Esophagus muscularis mucosa (tissue), 4 donors: ENCODE measurements at places on chromosomes 5 and 9. TPM values are rescaled to one million over a fixed set of nuclear protein-coding genes. Genes with fewer than 3 reads are reported as not detected.
A peak's percentile ranks its signal among the peaks of the same experiment; 100 is the strongest.

Gene TEK
- 17.4 TPM for total RNA-seq

DNA sequence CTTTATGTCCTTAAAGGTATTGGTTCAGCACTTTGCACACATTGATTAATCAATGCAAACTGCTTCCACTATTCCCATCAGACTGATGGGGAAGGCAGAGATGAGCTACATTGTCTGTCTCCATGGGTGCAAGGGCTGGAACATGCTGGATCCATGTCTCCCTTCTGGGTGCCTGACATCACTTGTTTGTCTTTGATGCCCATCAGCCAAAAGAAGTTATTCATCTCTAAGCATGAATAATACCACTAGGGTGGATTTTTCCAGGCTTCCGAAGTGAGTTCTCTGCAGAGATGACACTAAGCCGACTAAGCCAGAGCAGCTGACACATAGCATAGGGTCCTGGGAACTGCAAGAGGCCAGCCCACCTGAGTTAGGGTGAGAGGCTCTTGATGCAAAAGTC is 8.7 kb downstream of the FGF1 start:
- no peak for DNase-seq
- no peak overlapping the region for H3K4me3 ChIP-seq
- no peaks in the 10 kb centered on the region for H3K36me3 ChIP-seq
- H3K4me1 ChIP-seq, result peaks cover 19% of the 10 kb centered on the region
- no peak overlapping the region for H3K27ac ChIP-seq
- H3K27me3 ChIP-seq, result no peaks in the 10 kb centered on the region

DNA sequence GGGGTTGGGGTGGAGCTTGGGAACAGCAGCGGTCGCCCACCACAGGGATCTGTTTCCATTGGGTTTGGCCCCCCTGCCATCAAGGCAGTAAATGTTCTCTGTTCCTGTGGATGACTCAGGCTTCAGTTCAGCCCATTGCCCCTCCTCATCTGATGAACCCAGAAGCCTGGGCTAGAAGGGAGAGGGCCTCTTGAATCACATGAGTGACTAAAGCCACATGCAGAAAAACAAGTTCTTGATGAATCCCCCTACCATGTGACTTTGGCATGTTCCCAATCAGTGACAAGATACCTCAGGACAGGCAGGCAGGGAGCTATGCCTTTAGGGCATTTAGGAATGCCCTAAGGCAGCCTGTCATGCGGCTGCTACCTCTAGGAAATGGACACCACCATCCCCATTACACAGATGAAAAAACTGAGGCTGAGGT is 2.5 kb downstream of the SH3PXD2B start:
- DNase-seq, result no peak
- no peaks in the 10 kb centered on the region for H3K36me3 ChIP-seq
- H3K4me1 ChIP-seq, result peaks cover 54% of the 10 kb centered on the region
- H3K27ac ChIP-seq, result peak overlapping the region; percentile 93
- H3K27me3 ChIP-seq, result no peaks in the 10 kb centered on the region
- H3K4me3 ChIP-seq, result peak overlapping the region; percentile 99

DNA sequence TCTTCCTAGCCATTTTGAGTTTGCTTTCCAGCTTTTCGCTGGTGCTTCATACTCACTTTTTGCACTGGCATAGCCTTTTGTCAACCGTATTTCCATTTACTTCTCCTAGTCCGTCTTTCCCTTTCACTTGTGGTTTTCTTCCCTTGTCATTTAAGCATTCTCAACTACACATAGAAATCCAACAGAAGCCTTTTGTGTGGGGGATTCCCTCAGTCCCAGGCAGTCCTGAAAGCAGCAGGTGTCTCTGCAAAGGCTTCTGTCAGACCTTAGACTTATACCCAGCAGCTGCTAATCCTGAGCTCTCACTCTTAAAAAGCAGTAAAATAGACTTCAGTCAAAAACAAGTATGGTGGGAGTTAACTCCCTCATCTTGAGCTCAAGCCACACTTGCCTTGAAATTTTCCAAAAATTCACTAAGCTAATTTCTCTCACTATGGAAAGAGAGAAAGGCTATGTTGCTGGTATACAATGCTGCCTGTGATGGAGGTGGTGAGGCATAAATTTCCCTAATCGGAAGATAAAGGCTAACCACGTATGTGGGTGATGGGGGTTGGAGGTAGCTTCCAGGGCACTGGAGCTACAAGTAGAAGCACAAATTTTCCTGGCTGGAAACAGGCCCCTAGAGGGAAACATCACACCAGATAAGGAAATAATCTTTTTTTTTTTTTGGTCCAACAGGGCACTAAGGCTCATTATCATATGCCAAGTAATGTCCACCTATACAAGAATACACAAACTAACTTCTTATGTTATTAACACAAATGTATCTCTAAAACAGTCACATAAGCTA is 34.8 kb upstream of the IFNK start:
- DNase-seq, result no peak
- no peak overlapping the region for H3K4me3 ChIP-seq
- no peaks in the 10 kb centered on the region for H3K36me3 ChIP-seq
- H3K27me3 ChIP-seq, result no peaks in the 10 kb centered on the region
- H3K4me1 ChIP-seq, result no peaks in the 10 kb centered on the region

- no peaks in the 10 kb centered on the region for H3K4me1 ChIP-seq
- H3K36me3 ChIP-seq, result no peaks in the 10 kb centered on the region
- H3K4me3 ChIP-seq, result no peak overlapping the region
- no peak for DNase-seq
Observed at GRCh38 chr9:101247297-101247696, 137.5 kb downstream of the BAAT start.

GRCh38 chr5:54388811-54389210 is 66.7 kb upstream of the HSPB3 start:
- DNase-seq, result no peak
- H3K4me3 ChIP-seq, result no peak overlapping the region
- H3K36me3 ChIP-seq, result no peaks in the 10 kb centered on the region
- H3K4me1 ChIP-seq, result peaks cover 12% of the 10 kb centered on the region

DNA sequence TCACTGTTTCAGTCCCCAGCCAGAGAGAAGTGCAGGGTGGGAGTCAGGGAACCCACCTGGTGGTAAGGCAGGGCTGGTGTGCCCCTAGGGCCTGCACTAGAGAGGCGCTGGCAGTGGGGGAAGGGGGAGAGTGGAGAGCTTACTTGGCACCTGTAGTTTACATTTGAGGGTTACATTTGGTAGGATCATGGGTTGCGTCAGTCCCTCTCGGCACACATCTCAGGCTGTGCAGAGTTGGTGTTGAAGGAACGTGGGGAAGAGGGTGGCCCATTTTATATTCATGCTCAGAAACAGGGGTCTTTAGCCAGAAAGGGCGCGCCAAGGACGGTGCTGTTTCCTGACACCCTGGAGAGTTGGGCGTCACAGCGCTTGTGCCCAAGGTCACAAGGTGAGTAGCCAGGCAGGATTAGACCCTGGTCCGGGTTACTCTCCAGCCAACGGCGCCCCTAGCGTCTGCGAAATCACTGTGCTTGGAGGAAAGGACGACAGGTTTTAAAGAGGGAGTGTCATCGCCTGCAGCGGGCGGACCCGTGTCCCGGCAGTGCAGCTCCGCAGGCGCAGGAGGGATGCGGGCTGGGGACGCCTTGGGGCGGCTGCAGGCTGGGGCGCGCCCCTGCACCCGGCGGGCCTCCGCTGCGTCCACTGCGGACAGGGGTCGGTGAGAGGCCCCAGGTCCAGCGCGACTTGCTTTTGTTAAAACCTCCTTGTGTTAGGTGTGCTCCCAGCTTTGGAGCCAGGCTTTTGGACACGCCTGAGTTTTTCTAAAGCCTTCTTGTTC is 272.6 kb downstream of the FANCC start:
- peak overlapping the region; percentile 29 for H3K4me3 ChIP-seq
- H3K4me1 ChIP-seq, result peaks cover 100% of the 10 kb centered on the region
- peak overlapping the region; percentile 87 for H3K27ac ChIP-seq
- H3K36me3 ChIP-seq, result peaks cover 15% of the 10 kb centered on the region

- H3K36me3 ChIP-seq, result no peaks in the 10 kb centered on the region
- no peaks in the 10 kb centered on the region for H3K27me3 ChIP-seq
- DNase-seq, result no peak
- H3K4me3 ChIP-seq, result no peak overlapping the region
Observed at GRCh38 chr5:105924366-105924765, 1746.4 kb downstream of the EFNA5 start.

DNA sequence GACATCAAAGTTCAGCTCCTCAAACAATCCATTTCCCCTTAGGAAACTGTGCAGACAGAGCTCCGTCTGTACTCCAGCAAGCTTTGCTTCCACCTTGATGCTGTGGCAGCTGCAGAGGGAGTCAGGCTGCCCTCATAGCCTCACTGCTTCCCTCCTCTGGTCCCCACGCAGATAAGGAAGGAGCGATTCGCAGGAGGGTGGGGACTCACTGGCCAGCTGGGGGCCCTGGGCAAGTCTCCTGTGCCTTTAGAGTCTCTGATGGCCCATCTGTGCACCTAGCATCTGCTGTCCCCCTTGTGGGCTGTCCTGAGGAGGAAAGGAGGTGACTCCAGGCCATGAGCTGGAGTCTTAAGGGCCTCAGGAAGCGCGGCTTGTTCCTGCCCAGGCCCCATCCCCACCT is 121.5 kb downstream of the ENTREP1 start:
- H3K36me3 ChIP-seq, result peaks cover 4% of the 10 kb centered on the region
- no peak overlapping the region for H3K4me3 ChIP-seq
- no peaks in the 10 kb centered on the region for H3K4me1 ChIP-seq
- no peak for DNase-seq
- H3K27ac ChIP-seq, result no peak overlapping the region
